ENCODE measurements at places on chromosomes 11 and 22. TPM values are rescaled to one million over a fixed set of nuclear protein-coding genes. Genes with fewer than 3 reads are reported as not detected.

GRCh38 chr22:26196657-26197056 lies 27.4 kb downstream of the SEZ6L start:
- H3K27me3 ChIP-seq, result no peaks in the 10 kb centered on the region
- H3K27ac ChIP-seq, result no peak overlapping the region
- no peaks in the 10 kb centered on the region for H3K4me1 ChIP-seq

DNA sequence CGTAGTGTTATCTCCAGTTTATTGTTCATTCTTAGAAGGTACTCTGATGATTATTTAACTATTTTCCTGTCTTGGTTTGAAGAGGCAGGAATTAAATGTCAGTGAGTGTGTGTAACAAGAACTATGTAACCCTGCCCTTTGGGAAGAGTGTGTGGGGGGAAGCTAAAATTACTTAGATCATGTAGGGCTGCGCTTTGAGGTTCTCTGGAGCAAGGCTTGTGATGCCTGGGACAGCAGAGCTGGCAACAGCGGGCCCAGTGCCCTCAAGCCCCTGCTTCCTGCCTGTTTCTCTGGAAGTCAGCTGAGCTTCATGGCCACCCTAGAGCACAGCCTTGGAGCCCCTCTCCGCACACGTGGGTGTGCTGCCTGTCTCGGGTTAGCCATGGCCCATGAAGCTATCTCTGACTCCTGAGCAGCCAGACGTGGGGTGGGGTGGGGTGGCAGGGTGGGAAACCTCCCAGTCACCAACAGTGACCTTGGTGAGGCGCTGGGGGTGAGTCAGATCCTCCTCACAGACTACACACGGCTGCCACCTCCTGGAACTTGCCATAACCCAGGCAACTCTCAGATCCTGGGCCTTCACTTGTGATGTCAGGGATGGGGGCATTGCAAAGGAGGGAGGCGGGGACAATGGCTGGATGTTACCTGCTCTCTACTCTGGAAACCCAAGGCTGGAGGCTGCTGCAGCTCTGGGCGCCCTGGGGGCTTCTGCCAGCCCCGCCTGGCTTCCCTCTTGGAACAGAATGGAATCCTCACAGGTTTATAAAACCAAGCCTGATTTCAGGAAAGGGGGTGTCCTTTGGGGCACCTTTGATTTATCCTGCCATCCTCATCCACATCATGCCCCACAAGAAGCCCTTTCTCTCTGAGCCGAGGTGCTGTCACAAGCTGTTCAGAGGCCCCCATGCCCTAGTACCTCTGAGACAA lies 88.6 kb downstream of the SNX19 start:
- no peak overlapping the region for H3K4me3 ChIP-seq
- DNase-seq, result peak; percentile 83
- H3K4me1 ChIP-seq, result peaks cover 7% of the 10 kb centered on the region
- no peaks in the 10 kb centered on the region for H3K27me3 ChIP-seq

DNA sequence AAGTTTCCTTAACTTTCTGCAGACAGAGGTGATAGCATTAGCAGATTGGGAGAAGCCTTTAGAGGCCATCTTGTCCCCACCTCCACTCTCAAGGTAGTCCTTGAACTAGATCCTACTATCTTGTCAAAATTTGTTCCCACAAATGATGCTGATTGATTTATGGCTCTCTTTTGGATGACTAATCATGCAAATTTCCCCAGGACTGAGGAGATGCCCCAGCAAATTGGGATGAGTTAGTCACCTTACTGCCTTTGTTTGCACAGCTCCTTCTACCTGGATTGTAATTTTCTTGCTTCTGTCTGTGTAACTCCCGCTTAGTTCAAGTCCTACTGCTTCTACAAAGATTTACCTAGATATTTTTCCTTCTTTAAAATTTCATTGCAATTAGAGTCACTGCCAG lies 391.4 kb upstream of the CADM1 start:
- H3K27ac ChIP-seq, result no peak overlapping the region
- DNase-seq, result no peak
- H3K4me3 ChIP-seq, result no peak overlapping the region
- H3K4me1 ChIP-seq, result no peaks in the 10 kb centered on the region

DNA sequence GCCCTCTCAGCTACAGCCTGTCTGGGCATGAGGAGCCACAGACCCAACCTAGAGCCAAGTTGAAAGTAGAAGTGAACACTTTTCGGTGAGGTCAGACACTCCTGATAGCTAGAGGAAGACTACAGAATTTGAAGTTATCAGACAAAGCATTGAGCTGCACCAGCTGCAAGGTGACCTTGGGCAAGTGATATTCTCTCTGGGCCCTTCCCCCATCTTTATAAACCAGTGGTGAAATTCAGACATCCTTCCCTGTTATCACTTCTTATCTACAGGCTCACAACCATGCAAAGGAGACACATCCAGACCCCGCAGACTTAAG lies 8.0 kb upstream of the PMM1 start:
- peak overlapping the region; percentile 44 for H3K27ac ChIP-seq
- H3K27me3 ChIP-seq, result no peaks in the 10 kb centered on the region
- no peaks in the 10 kb centered on the region for H3K4me1 ChIP-seq
- no peak for DNase-seq

GRCh38 chr11:67307545-67308001 lies 4.2 kb downstream of the SSH3 start:
- peaks cover 21% of the 10 kb centered on the region for H3K36me3 ChIP-seq
- H3K27ac ChIP-seq, result no peak overlapping the region
- H3K4me3 ChIP-seq, result no peak overlapping the region
- peaks cover 12% of the 10 kb centered on the region for H3K4me1 ChIP-seq

DNA sequence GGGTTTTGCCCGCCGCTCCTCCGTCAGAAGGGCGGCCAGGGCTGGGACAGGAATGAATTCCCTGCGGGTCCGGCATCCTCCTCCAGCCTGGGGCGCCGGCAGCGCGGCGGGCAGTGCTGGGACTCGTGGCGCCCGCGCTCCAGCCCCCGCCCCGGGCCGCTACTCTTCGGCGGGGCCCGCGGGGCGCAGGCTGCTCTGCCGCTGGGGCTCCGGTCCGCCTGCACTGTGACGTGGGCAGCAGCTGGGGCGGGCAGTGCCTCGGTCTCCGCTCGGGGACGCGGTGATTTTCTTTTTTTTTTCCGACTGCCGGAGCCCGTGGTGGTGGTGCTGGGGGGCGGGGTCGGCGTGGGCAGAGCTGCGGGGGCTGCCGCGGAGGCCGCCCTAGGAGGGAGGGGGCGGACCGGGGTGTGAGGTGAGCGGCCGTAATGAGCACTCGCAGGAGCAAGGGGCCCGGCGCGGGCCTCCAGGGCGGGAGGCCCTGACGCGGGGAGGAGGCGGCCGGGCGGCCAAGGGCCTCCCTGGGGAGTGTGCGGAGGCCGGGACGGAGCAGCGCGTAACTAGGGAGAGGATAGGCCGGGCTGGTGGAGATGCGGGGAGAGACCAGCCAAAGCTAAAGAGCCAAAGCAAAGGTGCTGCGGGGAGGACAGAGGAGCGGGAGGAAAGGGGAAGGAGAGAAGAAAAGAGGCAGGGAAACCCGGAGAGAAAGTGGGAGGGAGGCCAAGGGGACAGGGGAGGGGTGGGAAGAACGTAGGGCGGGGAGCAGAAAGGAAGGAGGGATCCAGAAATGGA lies 73.3 kb upstream of the ZBED5 start:
- no peaks in the 10 kb centered on the region for H3K27me3 ChIP-seq
- H3K4me3 ChIP-seq, result peak overlapping the region; percentile 68
- peaks cover 37% of the 10 kb centered on the region for H3K4me1 ChIP-seq
- peak; percentile 75 for DNase-seq
- H3K36me3 ChIP-seq, result no peaks in the 10 kb centered on the region

DNA sequence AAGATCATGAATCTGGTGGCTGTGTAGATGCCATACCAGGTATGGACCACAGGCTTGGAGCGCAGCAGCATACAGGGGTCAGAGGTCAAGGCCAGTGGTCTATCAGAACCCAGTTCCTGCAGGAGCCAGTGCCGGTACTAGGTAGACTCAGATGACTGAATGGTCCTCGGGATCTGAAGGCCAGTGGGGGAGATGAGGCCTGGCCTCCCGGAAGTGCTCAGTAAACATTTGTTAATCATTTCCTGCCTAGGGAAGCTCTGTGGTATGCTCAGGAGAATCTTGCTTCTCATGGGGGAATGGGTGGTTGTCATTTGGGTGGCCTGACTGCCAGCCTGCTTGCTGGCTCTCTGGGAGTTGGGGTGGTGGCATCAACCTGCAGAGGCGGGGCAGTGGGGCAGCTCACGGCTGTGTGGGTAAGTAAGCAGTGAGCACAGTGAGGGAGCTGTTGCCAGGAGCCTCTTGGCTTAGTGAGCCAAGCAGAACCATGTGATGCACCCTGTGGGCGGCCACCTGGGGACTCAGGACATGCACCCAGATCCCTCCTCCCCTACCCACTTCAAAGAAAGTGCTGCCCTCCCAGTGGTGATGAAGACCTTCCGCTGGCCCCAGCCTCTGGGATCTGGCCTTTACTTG lies 33.0 kb downstream of the PTPRJ start:
- no peaks in the 10 kb centered on the region for H3K36me3 ChIP-seq
- no peak overlapping the region for H3K4me3 ChIP-seq
- peak; percentile 98 for DNase-seq
- peak overlapping the region; percentile 81 for H3K27ac ChIP-seq
- peaks cover 67% of the 10 kb centered on the region for H3K4me1 ChIP-seq

DNA sequence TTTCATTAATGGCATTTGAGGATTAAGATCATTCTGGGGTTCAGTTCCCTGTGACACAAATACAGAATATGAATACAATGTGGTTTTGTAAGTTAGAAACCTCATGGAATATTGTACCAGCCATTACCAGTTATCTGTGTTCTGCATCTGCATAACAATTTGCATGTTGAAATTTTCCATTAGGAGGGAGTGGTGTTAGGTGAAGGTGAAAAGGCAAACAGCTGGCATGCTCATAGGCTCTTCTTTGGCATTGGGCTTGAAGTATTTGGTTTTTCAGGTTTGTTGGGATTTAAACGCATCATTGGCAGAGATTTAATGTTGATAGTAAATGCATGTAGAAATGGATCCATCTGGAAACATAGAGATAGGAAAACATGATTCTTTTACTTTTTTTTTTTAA lies 18.6 kb downstream of the RTN3 start:
- peaks cover 56% of the 10 kb centered on the region for H3K4me1 ChIP-seq
- H3K27me3 ChIP-seq, result no peaks in the 10 kb centered on the region
- H3K4me3 ChIP-seq, result no peak overlapping the region
- DNase-seq, result no peak
- no peaks in the 10 kb centered on the region for H3K36me3 ChIP-seq

DNA sequence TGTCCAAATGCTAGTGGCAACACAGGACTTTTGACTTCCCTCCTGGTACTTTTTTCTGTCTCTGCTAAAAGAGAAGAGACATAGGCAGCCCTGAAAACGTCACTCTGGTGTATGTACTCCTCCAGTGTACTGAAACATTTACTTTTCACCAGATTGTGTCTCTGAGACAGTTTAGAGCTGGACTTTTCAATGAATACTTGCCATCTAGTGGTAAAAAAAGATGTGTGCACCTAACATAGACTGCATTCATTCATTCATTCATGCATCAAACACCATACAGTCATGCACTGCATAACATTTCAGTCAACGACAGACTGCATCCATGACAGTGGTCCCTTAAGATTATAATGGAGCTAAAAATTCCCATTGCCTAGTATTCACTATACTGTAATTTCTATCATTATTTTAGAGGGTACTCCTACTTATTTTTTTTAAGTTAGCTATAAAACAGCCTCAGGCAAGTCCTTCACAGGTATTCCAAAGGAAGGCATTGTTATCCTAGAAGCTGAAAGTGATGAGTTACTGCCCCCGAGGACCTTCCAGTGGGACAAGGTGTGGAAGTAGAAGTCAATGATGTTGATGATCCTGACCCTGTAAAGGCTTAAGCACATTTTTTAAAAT lies 186.2 kb downstream of the SPON1 start:
- no peaks in the 10 kb centered on the region for H3K4me1 ChIP-seq
- DNase-seq, result no peak
- H3K36me3 ChIP-seq, result no peaks in the 10 kb centered on the region
- H3K27ac ChIP-seq, result no peak overlapping the region

DNA sequence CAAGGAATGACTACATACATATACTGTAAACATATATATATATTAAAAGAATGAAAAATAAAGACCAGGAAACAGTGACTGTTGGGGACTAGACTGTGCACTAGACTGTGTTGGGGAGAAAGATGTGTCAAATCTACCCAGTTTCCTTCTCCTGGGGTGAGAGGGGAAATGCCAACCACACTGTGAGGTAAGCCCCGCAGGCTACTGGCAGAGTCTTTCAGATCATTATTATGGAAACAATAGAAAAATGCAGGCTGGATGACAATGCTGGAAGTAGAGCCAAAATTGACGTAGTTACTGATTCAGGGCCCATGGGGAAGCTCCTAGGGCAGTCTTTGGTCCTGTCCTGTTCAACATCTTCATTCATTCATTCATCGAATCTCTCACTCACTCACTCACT lies 101.4 kb downstream of the C11orf58 start:
- DNase-seq, result no peak
- no peaks in the 10 kb centered on the region for H3K36me3 ChIP-seq
- H3K27ac ChIP-seq, result peak overlapping the region; percentile 75

DNA sequence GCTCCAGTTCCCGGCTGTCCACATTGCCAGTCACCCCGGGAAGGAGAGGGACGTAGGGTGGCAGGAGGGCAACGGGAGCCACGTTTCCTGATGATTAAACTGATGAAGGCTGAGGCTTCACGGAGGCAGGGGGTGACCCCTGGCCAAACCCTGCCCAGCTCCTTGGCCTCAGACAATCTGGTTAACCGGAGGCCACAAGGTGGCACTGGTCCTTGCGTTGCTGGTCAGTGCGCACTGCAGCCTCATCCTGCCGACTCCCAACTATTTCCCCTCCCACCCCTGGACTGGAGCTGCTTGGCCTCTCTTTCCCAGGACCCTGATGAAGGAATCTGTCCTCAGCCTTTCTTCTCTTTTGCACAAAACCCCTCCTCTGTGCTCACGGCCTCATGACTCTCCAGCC lies 75.3 kb downstream of the PDE2A start:
- no peak overlapping the region for H3K4me3 ChIP-seq
- no peak overlapping the region for H3K27ac ChIP-seq
- no peaks in the 10 kb centered on the region for H3K4me1 ChIP-seq
- no peaks in the 10 kb centered on the region for H3K36me3 ChIP-seq
- DNase-seq, result peak; percentile 14

DNA sequence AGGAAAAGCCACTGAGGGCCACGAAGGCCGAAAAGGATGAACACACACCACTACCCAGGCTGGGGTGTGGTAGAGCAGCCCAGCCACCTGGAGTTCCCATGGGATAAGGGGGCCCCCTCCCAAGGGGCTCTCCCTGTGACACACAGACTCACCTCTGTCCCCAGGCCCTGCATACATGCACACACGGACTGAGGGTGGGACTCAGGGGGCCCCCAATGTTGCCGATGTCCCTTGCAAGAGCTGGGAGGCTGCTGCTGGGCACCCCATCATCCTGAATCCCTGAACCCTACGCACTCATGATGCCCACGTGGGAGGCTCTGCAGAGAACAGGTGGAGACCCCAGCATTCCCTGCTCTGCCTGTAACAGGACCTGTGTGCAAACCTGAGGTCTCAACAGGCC lies 14.5 kb downstream of the SHANK2 start:
- H3K4me1 ChIP-seq, result peaks cover 11% of the 10 kb centered on the region
- no peaks in the 10 kb centered on the region for H3K27me3 ChIP-seq
- H3K27ac ChIP-seq, result no peak overlapping the region
- DNase-seq, result no peak

SYTL2 gene
- 18.8 TPM for total RNA-seq

BACE1-AS gene
- 8.2 TPM for total RNA-seq

ANGPTL5 gene
- 0.63 TPM for total RNA-seq

NAALAD2 gene
- 4.3 TPM for total RNA-seq

MPZL2 gene
- 40.3 TPM for total RNA-seq

Data from thyroid gland (tissue), 4 donors.